Erythroblast (primary cell): ENCODE measurements at places on chromosomes 1 and 21.

GRCh38 chr1:117416004-117416403 is 48.8 kb downstream of the MAN1A2 start:
- no peak for DNase-seq

GRCh38 chr21:31592963-31593560 is 66.4 kb upstream of the SOD1 start:
- DNase-seq, result no peak

GRCh38 chr1:15731735-15732685 is 4.0 kb upstream of the SLC25A34 start:
- no peak for DNase-seq

DNA sequence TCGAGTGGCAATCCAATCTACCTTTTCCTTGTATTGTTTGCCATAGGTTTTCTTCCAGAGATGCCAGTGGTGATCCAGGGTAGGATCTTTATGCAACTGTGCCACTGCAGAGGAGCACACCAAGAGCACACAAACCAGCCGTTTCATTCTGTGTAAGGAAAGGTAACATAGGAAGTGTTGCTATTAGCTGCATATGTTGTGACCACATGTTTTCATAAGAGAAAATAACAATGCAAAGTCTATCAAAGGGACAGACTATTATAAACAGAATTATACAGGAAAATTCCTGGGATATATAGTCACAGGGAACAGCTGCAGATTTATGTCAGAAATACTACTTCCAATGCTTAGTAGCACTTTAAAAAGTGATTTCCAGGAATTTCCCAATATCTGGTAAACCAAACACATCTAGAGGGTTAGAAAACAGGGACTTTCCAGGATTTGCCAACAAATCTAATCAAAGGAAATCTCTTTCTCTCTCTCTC is 919 bp downstream of the CTSS start:
- no peak for DNase-seq

DNA sequence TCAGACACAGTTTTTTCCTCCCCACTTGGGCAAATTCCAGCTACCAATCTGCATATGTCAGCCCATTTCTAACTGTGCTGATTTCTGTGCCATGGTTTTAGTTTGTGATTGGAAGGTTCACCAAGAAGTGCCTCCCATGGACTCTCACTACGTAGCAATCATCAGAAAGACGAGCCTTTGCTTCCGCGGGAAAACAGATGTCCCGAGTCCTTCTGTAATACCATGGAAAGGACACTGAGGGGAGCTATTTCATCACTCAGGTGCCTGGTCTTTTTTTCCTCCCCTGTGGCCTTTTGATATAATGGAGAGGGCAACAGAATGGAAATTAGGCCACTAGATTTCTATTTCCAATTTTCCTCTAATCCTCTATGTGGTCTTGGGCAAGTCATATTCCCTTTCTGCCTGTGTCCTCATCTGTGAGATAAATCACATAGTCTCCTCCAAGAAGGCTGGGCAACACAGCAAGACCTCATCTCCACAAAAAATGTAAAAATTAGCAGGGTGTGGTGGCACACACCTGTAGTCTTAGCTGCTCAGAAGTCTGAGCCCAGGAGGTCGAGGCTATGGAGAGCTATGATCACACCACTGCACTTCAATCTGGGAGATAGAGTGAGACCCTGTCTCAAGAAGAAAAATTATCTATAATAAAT is 24.8 kb downstream of the LEMD1 start:
- peak; percentile 22 for DNase-seq

GRCh38 chr1:168373869-168374268 is 93.2 kb downstream of the TBX19 start:
- no peak for DNase-seq

DNA sequence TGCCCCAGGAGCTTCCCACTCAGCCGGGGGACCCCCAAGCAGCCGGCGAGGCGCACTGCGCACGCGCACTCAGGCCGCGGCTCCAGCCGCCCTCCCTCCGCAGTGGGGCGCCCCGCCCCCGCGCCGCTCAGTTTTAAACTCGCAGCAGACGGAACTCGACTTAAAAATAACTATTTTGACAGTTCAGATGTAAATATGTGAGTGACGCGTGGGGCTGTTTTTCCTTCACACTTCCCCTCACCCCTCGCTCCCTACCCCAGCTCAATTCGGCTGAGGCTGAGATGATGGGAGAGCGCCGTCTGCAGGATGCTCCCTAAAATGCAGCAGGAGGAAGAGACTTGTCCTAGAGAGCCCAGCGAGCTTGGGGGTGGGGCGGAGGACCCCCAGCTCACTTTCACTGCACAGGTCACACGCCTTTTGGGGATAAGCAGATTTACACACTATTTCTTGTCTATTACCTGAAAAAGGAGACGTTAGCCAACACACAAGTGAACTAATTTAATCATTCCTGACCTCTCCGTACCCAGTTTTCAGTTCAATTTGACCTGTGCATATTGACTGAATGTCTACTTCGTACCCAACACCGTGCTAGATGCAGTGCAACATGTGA is 8.9 kb upstream of the LEMD1 start:
- DNase-seq, result peak; percentile 56

DNA sequence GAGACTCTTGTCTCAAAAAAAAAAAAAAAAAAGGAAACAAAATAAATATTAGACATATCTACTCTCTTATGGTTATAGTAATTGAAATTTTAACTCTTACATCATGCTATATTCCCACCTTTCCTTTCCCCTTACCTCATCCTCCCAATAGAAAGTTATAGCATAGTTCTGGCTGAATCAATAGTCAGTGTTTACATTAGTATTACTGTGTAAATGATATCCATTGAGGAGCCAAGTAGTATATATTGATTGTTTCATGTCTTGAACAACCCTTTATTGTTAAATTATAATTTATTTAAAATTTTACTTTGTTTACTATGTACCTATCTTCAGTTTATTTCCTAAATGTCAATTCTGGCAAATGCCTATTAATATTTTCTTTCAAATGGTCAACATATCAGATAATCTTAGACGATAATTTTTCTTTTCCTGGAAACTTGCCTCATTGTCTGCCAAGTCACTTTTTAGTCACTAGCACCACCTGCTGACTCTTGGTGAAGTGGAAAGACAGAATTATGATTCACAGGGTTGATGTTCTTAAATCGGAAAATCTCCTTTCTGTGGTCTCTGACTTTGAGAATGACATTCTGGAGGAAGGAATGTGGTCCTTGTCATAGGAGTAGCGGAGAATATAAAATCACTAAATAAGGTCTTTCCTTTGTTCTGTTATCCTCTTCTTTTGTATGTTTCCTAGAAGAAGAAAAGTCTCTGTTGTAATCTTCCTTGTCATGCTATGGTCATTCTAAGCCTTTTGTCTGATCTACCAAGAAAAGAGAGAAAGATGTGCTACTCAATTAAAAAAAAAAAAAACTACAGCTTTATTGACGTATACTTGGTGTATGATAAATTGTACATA is 8.6 kb downstream of the HJV start:
- DNase-seq, result peak; percentile 79

DNA sequence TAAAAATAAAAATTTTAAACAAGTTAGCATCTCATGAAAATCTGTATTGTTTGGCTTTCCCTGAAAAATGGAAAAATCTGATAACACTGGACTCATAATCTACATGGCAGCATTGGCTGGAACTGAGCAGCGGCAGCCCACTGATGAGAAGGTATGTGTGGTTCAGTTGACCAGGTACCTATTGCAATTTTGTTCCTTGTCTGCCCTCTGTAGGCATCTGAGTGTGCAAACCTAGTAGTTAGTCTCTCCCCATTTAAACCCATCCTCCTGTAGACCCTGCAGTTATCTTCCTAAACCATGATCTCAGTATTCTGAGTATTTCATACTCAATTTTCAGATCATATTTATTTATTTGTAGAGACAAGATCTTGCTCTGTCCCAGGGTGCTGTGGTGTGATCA is 59.4 kb upstream of the SERBP1 start:
- no peak for DNase-seq

DNA sequence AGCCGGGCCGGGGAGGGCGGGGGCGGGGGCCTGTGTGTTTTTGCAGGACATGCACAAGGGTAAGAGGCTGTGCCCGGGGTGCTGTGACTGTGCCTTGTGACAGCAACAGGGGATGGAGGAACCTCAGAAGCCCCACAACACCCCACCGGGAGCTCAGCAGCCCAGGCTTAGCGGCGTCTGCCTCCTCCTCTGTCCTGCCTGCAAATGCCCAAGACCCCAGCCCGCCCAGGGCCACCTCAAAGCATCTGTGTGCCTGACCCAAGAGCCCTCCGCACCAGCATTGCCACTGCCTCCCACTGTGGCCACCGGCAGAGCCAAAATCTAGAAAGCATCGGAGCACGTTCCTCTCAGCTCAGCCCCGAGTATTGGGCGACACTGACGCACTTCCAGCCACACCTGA is 2.7 kb upstream of the ACTRT2 start:
- DNase-seq, result no peak

DNA sequence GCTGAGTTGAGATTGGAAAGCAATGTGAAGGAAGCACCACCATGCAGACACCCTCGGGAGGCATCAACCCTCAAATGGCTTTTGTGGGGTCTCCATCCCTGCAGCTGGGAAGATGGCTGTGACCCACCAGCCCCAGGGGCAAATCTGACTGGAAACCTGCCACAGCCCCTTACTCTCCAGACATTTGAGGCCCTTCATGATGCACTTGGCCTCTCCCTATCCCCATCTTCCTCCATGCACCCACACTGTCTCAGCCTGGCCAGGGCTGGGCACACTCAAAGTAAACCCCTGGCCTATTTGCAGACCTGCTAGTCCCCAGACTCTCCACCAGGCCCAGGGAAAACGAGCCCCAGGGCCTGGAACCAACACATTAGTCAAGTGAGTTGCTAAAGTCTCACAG is 205.2 kb downstream of the MATN1 start:
- no peak for DNase-seq

DNA sequence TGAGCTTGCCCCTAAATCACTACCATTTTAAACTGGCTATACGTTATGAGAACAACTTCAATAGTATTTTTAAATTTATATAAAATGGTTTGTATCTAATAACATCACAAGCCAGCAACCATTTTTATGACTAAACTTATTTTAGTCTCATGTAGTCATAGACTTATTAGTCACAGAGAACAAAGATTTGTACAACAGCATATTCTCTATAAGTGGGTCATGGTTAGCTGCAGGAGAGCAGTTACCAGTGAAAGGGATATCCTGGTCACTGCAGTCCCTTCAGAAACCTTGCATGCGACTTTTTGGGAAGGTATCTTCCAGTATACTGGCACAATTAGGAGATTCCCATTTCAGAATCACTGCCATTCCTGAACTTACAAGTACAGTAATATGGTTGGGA is 90.0 kb downstream of the HFM1 start:
- DNase-seq, result no peak

GRCh38 chr1:244354810-244355278 is 96.9 kb downstream of the ADSS2 start:
- no peak for DNase-seq

DNA sequence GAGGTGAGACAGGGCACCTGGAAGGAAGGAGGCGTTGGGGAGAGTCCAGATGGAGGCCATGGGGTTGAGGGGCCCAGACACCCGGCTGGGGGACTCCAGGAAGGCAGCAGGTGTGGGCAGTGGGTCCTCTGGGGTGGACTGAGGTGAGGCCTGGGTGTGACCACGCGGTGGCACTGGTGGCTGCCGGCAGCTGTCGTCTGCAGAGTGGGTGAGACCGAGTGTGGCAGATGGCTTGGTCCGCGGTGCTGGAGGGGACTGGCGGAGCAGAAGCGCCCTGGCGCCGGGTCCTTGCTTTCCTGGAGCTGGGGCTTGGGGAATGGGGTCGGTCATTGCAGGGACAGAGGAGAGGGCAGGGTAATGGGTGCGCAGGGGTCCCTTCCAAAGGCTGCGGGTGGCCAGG is 12.5 kb downstream of the AGRN start:
- DNase-seq, result peak; percentile 37

GRCh38 chr1:10195570-10195969 is 14.8 kb upstream of the KIF1B start:
- no peak for DNase-seq

- no peak for DNase-seq
Observed at GRCh38 chr1:168507231-168507630, 36.6 kb downstream of the XCL2 start.

DNA sequence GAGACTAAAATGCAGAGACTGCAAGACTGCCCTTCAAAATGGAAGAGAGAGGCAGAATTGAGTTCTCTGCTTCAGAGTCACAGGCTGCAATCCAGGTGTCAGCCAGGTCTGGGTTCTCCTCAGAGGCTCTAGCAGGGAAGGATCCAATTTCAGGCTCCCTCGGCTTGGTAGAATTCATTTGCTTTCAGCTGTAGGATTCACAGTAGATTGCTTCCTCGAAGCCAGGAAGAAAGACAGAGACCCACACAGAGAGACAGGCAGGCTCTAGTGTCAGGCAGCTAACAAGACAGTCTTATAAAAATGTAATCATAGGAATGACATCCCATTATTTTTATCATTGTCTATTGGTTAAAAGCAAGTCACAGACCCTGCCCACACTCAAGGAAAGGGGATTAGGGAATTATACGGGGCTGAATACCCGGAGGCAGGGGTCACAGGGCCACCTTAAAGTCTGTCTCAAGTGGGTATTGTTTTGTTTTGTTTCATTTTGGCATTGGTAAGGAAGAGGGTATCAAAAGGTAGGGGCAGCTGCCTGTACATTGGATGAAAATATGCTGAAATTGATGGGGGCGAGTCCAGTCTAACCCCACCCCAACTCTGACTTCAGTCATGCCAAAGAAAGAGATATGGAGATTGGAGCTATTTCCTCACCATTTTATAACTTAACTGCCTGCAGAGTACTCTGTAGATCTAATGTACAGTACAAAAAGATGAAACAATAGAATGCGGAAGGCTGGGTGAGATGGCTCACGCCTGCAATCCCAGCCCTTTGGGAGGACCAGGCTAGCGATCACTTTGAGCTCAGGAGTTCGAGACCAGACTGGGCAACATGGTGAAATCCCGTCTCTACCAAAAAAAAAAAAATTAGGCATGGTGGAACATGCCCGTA is 9.5 kb upstream of the TBCE start:
- no peak for DNase-seq

DNA sequence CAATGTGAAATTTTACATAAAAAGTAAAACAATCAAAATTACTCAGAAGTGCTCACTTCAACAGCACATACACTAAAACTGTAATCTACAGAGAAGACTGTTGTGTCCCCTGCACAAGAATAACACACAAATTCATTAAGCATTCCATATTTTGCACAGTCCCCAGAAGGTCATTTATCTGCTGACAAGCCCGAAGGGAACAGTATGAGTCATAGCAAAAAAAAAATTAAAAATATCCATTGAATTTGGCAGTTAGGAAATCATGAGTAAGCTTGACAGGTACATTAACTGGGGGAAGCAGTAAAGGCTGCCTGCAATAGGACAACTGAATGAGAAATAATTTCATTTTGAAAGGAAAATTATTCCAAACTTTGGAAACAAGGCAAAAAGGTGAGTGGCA is 3.3 kb upstream of the CACYBP start:
- DNase-seq, result peak; percentile 34

- peak; percentile 65 for DNase-seq
Observed at GRCh38 chr1:1889847-1890505, 911 bp downstream of the GNB1 start.

- DNase-seq, result no peak
Observed at GRCh38 chr1:200182701-200183100, 155.2 kb downstream of the NR5A2 start.

DNA sequence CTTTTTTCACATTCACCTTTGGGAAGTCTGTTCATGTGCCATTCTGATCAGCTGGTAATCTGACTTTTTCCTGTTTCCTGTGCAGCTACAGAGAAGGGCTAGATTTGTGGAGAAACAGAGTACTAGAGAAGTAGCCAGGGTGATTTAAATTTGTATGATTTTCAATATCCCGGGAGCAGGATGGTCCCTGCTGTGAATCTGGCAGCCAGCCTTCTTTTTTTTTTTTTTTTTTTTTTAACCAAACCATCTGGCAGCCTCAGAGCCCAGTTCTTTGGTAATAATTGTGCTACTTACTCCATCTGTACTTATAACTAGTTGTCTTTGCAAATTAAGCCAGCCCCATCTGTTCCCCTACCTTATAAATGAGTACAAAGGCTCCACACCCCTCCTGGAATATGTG is 248.6 kb upstream of the DEPDC1 start:
- no peak for DNase-seq
